ENCODE measurements at places on chromosomes 16 and 17.
A peak's percentile ranks its signal among the peaks of the same experiment; 100 is the strongest.

GRCh38 chr17:4940555-4941318 is 669 bp downstream of the RNF167 start:
- no peak for DNase-seq

- no peak for DNase-seq
These were observed 486.5 kb downstream of the CDH13 start for GRCh38 chr16:83113317-83113716.

- DNase-seq: no peak
These were observed 853.8 kb downstream of the CDH8 start for GRCh38 chr16:61182391-61182790.

- DNase-seq: no peak
These were observed 18.1 kb upstream of the DHX40 start for GRCh38 chr17:59547131-59547915.

DNA sequence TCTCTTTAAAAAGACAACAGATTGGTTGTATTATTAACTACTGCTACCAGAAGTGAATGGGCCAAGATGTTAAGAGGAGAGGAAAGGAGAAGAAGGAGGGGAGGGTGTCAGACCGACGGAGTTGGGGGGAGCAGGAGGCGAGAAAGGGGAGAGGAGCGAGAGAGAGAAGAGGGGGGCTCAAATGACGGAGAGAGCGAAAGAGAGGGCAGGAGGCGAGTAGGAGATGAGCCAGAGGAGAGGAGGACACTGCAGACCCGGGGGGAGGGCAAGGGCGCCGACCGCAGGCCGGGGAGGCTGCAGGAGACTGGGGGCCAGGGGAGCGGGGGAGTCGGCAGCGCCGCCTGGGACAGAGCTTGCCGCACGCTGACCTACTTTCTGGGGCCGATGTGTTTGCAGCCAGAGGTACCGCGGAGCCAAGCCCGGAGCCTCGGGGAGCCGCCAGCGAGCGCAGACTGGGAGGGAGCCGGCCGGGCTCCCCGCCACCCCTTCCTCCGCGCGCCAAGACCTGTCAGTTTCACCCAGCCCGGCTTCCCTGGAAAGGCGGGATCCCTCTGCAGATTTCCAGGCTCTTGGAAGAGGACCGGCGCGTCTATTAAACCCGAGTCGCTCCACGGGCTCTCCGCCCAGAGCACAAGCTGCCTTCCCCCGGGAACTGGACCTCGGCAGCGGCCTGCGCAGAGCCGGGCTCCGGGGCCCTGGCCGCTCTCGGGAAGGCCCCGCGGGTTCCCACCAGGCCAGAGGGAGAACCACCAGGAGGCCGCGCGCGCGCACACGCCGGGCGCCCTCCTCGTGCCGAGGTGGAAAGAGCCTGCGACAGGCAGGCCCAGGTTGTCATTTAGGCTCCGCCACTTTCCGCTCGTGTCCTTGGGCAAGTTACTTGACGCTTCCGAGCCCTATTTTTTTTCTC is 74.6 kb downstream of the CMC2 start:
- peak; percentile 60 for DNase-seq

GRCh38 chr16:83609178-83609577 is 198.6 kb upstream of the HSBP1 start:
- no peak for DNase-seq

DNA sequence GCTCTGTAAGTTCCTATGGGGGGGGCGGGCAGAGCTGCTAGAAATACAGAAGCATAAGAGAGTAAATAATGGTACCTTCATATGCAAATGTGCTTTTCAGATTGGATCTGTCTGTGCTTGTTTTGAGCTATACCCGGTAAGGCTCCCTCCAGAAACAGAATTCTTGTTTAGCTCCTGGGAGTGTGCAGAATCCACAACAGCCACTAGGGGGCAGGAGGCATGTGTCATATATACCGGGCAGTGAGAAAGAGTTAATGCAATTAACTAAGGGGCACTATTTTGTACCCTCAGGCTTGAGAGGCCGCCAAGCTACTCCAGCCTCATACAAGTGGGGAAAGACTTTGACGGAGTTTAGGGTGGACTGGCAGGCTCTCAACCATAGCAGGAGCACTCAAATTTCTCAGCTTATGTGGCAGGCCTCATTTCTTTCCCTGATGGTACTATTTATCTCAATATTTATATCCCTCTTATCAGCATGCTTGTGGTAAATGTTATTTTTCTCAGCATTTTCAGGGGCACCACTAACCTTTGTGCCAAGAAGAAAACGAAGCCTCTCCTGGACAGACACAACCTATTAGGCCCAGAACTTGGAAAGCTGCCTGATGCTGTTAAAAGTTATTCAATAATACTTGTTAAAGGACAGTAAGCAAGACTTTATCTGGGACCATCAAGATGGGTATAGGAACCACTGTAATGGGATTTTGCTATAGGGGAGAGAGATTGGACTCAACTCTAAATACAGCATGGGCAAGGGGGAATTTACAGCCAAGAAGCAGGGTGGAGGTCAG is 10.7 kb upstream of the CENPV start:
- DNase-seq: peak; percentile 65

DNA sequence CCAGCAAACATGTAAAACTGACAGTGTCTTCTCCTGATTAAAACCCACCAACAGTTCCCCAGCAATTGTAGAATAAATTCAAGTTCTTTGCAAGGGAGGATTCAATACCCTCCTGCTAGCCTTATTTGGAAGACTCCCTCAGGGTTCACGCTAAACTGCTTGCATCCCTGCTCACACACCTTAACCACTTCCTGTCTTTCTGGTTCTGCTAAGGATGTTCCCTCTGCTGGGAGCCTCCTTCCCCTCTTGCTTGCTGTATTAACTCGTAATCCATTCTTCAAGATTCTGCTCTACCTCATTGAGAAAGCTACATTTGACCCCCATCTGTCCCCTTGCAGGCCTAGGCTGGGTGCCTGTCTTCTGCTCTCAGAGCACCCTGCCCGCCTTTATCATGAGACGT is 2.3 kb upstream of the SHISA6 start:
- no peak for DNase-seq

GRCh38 chr17:77400445-77400870 is 259.7 kb downstream of the SEC14L1 start:
- DNase-seq: no peak

DNA sequence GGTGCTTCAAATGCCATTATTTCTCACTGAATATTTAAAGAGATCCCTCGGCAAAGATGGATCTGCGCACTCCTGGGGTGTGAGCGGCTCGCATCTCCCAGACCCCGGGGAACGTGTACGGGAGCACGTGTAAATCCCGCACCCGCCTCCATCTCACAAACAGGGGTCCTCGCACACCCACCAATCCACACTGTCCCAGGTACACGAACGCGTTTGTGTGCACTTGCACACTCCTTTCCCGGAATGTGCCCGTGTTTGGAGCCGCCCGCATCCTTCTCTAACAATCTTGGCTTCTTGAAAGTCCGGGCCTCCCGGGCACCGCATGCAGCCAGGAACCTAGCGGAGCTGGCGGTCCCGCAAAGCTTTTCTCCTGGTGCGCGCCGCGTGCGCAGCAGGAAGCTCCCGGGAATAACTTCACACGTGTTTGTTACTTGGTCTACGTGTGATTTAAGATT is 2.5 kb upstream of the SALL1 start:
- no peak for DNase-seq

DNA sequence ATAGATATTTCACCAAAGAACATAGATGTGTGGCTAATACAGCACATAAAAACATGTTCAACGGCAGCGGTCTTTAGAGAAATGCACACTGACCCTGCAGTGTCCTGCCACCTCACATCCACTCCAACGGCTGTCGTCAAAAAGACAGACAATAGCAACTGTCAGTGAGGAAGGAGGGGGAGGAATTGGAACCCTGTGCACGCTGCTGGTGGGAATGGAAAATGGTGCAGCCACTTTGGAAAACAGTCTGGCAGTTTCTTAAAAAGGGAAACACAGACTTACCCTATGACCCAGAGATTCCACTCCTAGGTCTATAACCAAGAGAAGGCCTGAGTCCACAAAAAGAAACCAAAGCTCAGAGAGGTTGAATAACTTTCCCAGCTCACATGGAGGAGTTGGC is 7.7 kb downstream of the CEP295NL start:
- DNase-seq: peak; percentile 48

Measured in muscle of back (tissue), 13 donors.